GM23248 (cell line): ENCODE measurements at places on chromosomes 6 and 20.

- no peak for DNase-seq
Observed at GRCh38 chr20:43293068-43293786, 103.5 kb upstream of the PTPRT start.

DNA sequence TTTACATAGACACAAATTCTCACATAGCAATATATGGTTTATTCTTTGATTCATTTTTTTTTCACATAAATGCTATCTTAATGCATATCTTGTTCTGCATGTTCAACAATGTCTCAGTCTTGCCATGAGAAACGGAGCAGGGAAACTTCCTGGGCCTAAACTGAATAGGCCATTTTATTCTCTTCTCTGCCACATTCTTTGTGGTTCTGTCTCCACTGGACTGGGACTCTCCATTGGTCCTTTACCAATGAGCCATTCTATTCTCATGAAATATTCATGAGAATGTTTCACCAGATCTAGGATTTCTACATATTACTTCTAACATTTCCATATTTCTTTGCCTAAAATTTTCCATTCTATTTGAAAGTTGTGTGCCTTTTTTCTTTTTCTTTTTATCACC, 42.8 kb downstream of the LAMA2 start:
- no peak for DNase-seq

DNA sequence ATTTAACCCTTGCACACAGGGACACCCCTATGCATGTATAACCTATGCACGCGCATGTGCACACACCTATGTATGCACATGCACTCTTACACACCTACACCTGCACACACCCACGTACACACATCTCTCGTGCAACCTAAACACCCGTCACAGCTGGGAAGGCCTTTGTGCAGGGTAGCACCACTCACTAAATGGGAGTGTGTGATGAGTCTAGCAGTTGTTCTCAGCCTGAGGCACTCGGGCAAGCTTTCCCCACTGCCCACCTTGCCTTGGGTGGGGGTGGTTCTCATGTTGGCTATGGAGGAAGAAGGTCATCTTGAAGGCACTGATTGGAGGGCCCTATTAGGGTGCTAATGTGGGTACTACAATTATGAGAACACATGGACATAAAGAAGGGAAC, 85.8 kb downstream of the DLL1 start:
- no peak for DNase-seq

GRCh38 chr6:145559836-145560235, 175.5 kb downstream of the EPM2A start:
- no peak for DNase-seq

- peak; percentile 46 for DNase-seq
Observed at GRCh38 chr6:46310196-46310595, 139.4 kb upstream of the ENPP5 start.

DNA sequence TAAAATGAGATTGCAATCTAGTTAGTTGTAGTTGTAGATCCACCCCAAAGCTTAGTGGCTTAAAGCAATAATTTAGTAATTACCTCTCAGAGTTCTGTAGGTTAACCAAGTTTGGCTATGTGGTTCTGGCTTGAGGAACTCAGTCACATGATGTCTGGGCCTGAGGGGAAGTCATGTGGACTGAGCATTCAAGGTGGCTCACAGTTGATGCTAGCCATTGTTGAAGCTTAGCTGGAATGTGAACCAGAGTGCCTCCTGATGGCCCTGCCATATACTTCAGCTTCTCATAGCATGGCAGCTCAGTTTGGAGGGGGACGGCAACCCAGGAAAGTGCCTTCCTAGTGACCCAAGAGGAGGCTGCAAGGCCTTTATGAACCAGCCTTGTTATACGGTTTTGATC, 263.2 kb upstream of the RNF217 start:
- no peak for DNase-seq

DNA sequence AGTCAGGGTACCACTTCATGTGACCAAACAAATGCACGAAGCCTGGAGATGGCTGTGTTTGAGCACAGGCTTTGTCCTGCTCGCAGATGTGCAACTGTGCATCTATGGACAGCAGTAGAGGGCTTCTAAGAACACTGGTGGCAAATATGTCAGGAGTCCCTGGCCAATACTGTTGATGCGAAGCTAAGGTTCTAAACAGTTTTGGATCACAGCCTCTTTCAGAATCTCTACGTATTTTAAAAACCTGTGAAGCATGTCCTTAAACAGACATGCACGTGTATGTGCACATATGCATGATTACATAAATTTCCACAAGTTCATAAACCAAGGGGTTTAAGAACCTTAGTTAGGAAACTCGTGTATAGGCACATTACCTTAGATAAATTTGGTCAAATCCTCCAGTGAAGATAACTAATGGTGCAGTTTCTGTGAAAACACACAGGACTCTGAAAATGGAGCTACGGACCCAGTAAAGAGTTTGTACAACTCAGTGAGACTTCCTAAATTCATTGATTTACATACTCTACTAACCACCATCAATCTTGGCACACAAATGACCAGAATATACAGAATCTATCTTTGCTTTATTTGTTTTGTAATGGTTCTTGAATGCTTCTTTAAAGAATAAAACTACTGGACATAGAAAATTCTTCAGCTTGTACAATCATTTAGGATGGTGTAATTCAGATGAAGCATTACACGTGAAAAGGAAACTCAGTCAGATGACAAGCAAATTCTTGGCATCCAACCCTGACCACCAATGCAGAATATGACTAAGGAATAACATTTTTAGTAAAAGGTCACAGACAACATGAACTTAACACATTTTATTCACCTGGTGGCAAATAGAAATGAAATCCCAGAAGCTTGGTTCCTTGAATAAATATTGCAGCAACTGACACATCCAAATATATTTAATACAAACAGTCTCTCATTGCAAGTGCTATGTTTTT, 27.4 kb downstream of the KCNQ5 start:
- peak; percentile 93 for DNase-seq

GRCh38 chr6:123171341-123172115, 175.5 kb downstream of the CLVS2 start:
- DNase-seq = no peak

- DNase-seq = no peak
Observed at GRCh38 chr6:125872259-125872921, 81.6 kb downstream of the NCOA7 start.

GRCh38 chr6:82914511-82914910, 151.1 kb downstream of the UBE3D start:
- no peak for DNase-seq

DNA sequence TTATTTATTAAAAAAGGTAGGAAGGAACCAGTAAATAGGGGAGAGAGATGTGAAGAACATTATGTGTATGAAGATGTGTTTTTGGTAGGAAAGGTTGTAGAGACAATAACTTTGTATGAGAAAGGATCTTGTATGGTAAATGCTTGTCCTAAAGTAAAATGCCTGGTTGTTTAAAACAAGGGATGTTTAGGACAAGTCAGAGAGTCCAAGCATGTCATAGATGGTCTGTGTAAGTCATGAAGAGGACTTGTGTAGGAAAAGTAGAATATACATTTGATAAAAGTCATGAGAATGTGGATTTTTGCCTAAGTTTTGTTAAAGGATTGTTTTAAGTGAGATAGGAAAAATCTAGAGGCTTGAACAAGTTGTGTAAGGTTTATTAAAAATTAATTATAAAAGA, 325.1 kb downstream of the CDH26 start:
- no peak for DNase-seq

- no peak for DNase-seq
Observed at GRCh38 chr6:127404133-127404532, 55.1 kb downstream of the KIAA0408 start.

DNA sequence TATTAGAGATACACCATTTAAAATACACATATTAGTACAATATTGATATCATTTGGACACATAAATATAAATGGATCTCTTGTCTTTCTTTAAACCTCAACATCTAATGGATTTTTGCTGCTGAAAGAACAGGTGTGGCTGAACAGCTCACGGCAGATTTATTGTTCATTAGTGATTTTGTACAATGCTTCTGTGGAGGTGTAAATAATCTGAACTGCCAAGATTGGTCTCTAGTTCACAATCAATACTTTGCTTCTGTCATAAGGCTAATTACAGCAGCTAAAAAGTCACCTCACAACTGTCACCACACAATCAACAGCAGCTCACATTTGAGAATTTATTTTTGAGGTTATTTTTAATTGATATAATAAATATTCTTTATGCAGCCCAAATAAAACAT, 162.0 kb upstream of the SIM1 start:
- DNase-seq = no peak

GRCh38 chr6:97029552-97029951, 105.0 kb downstream of the KLHL32 start:
- no peak for DNase-seq

DNA sequence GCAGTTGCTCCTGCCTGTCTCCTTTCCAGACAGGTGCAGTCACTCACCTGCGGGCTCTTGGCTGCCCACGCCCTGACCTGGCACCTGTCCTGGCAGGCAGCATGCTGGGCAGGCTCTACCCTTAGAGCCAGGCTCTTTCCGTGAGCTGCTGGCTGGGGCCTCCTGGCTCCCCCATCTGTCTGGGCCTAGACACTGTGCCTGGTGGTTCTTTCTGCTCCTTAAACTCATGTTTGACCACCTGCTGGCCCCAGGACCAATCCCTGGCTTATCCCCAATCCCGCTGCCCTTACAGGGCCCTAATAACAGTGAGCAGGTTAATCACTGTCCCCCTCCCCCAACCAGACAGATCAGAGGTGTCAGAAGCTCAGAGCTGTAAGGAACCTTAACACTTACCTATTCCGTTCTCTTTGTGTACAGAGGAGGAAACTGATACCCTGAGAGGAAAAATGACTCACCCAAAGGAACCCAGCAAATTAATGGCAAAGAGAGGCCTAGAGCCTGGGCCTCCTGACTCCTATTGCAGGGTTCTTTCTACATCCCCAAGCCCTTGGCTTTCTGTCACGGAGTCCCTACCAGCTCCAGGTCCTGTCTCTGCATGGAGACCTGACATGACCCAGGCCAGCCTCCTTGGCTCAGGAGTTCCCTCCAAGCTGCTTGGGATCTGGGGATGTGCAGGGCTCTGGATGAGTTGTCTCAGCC, 54.7 kb downstream of the RAB44 start:
- no peak for DNase-seq

- DNase-seq = no peak
Observed at GRCh38 chr6:43810965-43811732, 41.1 kb downstream of the VEGFA start.

- no peak for DNase-seq
Observed at GRCh38 chr6:5277589-5277988, 16.3 kb downstream of the FARS2 start.

- DNase-seq = no peak
Observed at GRCh38 chr20:32443386-32443974, 85.3 kb downstream of the ASXL1 start.

DNA sequence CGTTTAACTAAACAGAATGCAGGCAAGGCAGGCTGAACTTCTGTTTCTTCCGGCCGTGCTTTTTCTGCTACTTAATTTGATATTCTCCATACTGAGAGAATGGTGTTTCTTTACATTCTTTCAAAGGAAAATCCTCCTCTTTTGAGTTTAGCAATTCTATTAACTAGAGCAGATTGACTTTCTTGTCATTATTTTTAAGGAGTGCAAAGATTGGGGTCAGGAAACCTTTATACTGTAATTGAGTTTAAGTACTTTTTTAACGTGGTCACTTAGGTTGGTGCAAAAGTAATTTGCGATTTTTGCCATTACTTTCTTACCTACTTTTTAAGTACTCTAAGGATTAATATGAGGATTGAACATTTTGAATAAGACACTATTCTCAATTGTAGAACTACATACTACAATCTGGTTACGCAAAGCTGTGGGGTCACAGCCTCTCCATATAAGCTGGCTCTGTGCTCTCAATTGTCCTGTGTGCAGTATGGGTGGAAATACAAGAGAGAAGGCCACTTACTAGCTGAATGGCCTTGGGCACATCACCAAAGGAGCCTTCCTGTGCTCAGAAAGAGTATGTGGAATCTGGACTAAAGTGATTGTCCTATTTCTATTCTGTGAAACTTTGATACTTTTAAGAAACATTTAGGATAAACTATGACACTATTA, 16.7 kb downstream of the HECA start:
- DNase-seq = no peak

DNA sequence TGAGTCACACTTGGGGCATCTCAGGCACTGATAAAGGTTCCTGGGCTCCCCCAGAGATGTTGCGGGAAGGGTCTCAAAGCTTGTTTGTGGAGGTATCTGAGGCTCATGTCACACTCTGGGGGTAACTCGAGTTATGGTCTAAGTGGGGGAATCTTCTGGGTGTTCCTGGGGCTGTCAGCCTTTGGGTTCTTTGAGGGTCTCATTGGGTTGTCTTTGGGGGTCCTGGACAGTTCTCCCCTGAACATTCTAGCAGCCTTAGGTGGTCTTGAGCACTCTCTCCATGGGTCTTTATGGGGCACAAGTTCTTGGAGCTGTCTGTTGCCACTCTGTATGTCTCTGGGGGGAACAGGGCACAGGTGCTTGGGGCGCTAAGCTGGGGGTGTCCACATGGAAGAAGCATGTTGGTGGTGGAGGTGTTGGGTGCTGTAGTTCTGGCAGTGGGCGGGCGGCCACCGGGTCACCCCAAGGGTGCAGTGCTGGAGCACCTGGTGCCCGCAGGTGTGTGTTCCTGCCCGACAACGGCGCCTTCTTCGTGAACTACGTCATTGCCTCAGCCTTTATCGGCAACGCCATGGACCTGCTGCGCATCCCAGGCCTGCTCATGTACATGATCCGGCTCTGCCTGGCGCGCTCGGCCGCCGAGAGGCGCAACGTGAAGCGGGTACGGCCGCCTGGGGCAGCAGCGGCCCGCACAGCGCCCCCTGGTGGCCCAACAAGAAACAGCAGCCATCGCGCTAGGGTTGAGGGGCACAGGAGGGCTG, 7.1 kb upstream of the CAPN11 start:
- DNase-seq = peak; percentile 88

- DNase-seq = no peak
Observed at GRCh38 chr20:61936701-61937131, 129.0 kb downstream of the TAF4 start.

DNA sequence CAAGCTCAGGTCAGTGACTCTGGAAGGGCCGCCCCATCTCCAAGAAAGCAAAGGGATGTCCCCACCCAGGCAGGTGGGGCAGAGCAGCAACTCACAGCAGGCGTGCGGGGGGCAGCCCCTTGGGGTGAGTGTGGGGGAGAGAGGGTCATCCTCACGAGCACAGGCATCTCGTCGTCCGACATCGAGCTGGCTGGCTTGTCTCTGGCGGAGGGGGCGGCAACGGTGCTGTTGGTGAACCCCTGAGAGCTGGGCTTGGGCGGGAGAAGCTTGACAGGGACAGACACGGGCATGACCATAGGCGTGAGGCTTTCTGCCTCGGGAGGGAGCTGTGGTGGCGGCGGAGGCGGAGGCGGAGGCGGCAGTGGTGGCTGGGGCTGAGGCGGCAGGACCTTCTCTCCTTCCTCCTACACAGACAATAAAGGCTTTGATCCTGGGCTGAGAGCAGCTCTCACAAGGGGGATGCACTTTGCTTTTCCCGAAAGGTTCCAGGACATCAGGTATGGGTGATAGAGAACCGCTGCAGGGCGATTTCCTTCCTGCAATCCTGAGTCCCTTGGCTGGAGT, 45.6 kb upstream of the MRPS10 start:
- no peak for DNase-seq
